ENCODE measurements at places on chromosomes 1 and 21.
A peak's percentile ranks its signal among the peaks of the same experiment; 100 is the strongest.

GRCh38 chr21:31730712-31731055, 1.2 kb downstream of the SCAF4 start:
- DNase-seq, result no peak

DNA sequence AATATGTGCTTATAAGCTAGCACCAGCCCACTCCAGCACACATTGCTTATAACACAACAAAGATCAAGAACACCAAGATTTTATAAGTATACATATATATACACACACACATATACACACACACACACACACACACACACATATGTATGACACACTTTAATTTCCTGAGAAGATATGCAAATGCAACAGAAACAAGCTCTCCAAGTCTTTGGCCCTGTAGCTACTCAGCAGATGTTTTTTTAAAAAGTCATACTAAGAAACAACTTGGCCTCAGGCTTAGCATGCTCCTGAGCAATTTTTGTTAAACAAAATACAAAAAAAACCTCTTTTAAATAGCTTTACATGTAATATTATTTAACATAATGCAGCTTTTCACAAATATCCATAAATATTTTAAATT, 11.1 kb downstream of the TNFSF18 start:
- no peak for DNase-seq

- DNase-seq, result no peak
Observed at GRCh38 chr1:198015309-198015708, 98.1 kb downstream of the LHX9 start.

- DNase-seq, result no peak
Observed at GRCh38 chr1:213844632-213845031, 143.1 kb upstream of the PROX1 start.

- peak; percentile 55 for DNase-seq
Observed at GRCh38 chr1:46394108-46394871, at the start of gene FAAH. FAAH (plus strand) TSS chr1:46394317; CDS start chr1:46394349, 32 bp downstream.

- no peak for DNase-seq
Observed at GRCh38 chr1:242139442-242139841, 140.5 kb upstream of the MAP1LC3C start.

- DNase-seq, result no peak
Observed at GRCh38 chr1:226939438-226940028, 561 bp upstream of the COQ8A start.

GRCh38 chr1:111729946-111730681, 9.1 kb downstream of the INKA2 start:
- no peak for DNase-seq

DNA sequence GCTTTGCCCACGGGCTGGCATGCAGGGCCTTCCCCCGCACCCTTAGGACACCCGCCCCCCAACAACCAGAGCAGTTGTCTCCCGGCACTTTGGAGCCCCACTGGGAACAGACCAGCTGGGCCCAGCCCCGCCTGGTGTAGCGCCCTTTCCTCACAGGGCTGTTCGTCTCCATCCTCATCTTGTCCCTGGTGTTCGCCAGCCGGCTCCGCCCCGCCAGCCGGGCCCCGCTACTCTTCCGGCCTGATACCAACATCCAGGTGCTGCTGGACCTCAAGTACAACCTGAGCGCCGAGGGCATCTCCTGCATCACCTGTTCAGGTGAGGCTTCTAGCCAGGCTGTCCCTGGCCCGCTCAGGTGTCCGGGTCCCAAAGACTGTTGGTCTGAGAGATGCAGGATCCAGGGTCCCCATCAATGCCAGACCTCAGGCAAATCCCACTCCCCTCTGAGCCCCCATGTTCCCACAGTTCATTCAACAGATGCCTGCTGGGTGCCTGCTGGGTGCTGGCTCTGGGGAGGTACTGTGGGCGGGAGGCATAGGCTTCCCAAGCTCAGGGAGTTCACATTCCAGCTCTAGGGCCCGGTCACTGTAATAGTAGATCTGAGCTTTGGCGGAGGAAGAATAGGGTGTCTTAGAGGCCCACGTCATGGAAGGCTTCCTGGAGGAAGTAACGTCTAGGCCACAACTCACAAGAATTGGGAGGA, 41.7 kb downstream of the DISP3 start:
- DNase-seq, result no peak

DNA sequence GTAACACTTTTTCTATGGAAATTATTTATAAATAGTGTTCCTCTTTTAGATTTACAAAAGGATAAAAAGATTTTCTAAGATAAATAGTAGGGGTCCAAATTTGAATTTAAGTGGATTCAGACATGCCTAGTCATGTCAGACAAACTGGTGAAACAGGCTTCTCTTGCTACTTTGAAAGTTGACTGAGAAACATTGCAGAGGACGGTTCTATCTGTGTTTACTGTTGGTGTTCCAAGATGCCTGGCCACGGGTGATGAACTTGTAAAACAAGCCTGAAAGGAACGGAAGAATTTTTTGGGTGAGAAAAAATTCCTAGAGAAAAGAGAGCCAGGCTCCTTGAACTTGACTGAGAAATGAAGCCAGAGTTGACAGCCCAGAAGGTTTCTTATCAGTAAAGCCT, 2.2 kb downstream of the KRTAP19-1 start:
- DNase-seq, result no peak

GRCh38 chr1:101043776-101044175, 18.2 kb upstream of the DPH5 start:
- DNase-seq, result no peak

DNA sequence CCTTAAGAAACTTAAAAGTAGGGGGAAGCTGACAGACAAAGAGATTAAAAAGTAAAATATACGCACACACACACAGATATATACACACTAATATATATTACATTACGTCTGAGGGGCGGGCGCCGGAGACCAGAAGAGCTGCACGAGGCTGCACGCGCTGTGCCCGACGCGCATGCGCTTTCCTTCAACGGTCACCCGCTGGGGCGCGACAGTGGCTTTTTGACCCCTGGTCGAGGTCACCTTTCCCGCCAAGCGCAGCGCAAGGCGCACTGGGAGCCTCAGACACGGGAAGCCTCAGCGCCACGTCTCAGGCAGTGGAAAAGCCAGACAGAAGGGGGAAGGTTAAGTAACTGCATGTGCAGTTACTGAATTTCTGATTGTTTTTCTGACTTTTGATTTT, at the start of gene HORMAD1:
Gene HORMAD1 (minus strand): TSS at position 193 of the 400 bp plus-strand sequence. CDS start 1,390 bp downstream, outside the sequence.
- DNase-seq, result no peak

DNA sequence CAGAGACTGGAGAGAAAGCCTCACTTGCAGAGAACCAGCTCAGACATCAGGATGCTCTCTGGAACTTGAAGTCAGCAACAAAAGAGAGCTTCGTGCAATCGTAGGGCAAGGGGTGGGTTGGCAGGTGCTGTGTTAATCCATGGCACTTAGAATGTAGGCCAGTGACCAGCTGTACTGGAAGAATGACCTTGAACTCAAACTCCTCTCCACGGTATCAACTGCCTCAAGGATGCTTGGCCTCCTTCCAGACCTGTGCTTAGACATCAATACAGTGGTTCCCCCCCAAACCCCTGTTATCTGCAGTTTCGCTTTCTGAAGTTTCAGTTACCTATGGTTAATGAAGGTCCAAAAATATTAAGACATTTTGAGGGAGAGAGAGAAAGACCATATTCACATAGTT, 6.5 kb downstream of the KANK4 start:
- DNase-seq, result no peak

DNA sequence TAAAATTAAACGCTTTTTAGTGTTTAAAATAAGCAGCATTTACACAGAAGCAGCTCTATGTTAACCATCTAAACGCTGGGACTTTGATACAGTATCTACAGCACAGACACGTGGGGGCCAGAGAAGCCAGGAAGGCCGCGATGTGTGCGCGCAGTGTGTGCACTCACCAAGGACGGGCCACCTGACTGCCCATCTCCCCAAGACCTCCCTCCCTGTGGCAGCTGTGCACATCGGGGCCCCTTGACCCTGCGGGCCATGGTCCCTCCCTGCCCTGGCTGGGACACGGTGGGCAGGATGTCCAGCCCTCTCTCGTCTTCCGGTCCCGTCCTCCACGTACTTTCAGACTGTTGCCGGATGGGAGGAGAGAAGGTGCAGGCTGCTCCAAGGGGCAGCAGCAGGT, 4.2 kb downstream of the TAS1R3 start:
- DNase-seq, result no peak

DNA sequence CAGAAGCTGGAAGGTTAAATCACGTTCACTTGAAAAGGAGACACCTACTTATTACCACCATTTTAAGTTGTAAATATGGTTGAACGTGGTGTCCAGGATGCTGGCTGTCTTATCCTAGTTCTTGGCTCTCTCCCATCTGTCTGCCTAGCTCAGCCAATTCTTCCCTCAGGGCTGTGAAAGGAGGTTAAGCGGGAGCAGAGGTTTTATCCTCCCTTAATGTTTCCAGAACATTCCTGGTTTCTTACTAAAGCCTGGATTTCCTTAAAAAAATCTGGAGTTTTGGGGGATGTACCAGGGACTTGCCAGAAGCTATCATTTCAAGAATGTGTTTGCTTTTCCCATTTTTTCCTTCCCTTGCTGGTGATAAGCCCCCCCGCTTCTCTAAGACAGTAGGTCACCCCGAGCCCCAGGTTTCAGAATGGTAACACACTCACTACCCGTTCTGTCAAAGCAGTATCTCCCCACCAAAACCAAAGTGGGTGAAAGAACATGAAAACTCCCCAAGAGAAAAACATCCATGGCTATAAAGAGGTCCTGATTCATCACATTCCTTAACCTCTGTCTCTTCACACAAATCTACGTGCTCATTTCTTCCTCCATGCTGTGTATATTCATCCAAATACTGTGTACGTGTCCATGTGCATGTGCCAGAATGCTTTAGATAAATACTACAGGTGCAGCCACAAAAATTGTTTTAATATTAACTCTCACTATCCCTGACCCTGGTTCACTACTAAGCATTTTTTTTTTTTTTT, 114.7 kb downstream of the MAP3K21 start:
- DNase-seq, result no peak

- no peak for DNase-seq
Observed at GRCh38 chr1:160607672-160608032, 28.4 kb upstream of the CD84 start.

GRCh38 chr1:183218971-183219615, 33.0 kb downstream of the LAMC2 start:
- no peak for DNase-seq

DNA sequence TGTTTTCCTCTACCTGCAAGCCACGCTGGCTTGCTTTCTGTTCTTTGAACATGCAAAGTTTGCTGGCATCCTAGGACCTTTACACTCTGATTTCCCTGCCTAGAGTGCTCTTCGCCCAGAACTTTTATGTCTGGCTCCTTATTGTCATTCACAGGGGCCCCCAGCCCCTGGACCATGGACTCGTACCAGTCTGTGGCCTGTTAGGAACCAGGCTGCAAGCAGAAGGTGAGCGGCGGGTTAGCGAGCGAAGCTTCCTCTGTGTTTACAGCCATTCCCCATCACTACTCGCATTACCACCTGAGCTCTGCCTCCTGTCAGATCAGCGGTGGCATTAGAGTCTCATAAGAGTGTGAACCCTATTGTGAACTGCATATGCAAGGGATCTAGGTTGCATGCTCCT, 73.0 kb downstream of the ATG4C start:
- no peak for DNase-seq

- DNase-seq, result no peak
Observed at GRCh38 chr1:87497380-87498203, 168.9 kb downstream of the LMO4 start.

DNA sequence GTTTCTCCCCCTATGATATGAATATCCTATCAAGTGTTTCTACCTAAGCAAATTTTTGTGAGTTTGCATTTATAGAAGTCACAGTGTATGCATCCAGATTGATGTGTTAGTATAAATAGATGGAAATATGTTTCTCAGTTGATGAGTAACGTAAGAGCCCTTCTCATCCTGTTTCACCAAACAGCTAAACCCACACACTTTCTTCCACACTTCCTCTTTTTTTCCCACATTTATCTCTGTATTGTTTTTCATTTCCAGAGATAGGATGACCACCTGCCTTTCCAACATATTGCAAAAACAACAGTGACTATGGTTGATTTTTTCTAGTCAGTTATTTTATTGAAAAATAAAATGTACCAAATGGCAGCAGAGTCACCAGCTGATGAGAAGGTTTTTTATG, 490.1 kb downstream of the NEGR1 start:
- no peak for DNase-seq

GRCh38 chr1:199272628-199273086, 633.8 kb downstream of the PTPRC start:
- DNase-seq, result no peak

DNA sequence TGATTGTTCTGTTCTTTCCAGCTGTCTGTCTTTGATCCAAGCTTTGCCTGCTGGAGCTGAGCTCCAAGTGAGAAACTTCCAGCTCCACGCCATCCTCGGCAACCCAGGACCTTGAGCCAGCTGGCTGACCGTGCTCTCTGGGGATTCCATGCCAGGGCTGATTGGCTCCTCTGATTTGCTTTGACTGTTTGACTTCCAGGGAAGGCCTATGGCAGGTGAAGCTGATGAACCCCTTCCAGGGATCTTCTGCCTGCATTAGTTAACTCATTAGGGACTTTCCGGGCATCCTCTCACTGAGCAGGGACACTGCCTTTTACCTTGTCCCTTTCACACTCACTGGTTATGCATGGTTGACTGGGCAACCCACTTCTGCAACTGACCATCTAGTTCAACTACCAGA, 406.1 kb downstream of the RPS6KC1 start:
- DNase-seq, result peak; percentile 21

DNA sequence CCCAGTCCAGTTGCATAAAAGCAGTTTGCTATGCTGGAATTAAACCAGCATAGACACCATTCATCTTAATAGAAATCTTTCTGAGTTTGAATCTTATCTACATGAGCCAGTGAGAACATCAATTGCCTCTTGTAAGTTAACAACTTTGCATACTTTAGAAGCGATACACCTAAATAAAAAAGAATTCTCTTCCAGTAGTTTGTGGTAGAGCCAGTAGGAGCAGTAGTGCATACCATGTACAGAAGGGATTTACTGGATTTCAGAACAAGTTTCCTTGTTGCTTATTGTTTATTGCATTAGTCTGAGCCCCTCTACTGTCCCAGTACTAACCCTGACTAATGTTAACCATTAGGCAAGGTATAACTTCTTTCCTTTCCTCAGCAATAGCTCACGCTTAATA, 313.1 kb downstream of the TGFB2 start:
- no peak for DNase-seq

GRCh38 chr21:17679002-17679600, 66.4 kb upstream of the BTG3 start:
- peak; percentile 57 for DNase-seq

DNA sequence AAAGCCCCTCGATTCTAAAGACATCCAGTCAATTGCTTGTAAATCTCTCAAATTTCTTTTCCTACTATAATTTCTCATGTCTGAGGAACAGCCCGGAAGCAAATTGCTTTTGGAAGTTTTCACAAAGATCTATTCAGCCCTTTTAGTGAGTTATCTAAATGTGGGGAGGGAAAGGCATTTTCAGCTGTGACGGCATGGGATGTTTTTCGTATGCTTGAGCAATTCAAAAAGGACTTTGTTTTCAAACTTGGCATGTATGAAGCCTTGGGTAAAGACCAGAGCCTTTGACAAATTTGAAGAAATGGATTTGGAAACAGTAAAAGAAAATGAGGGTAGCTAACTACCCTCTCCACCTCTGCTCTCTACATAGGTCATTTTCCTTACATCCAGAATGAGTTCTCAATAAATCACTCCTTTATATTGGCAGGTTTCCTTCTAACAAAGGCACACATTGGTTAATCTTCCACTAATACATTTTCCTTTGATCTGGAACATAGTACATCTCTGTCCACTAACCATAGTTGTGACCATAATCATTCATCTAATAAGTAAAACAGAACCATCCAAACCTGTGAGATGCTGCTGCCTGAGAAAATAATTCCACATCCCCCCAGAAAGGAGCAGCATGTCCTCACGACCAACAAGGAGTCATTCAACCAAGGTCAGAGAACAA, 66.1 kb upstream of the ADAM30 start:
- no peak for DNase-seq

All from muscle of arm (tissue), 14 donors.